ENCODE measurements at places on chromosomes 2 and 18. TPM values are rescaled to one million over a fixed set of nuclear protein-coding genes. Genes with fewer than 3 reads are reported as not detected.

LOXHD1 gene
- total RNA-seq = not detected

CFAP65 gene
- total RNA-seq = under 0.01 TPM

MRO gene
- 3.8 TPM for total RNA-seq

C1D gene
- total RNA-seq = 36.6 TPM

PAX3 gene
- total RNA-seq = 154 TPM

IL36G gene
- total RNA-seq = not detected

CD8B2 gene
- total RNA-seq = not detected

FHOD3 gene
- 23.3 TPM for total RNA-seq

UGT1A4 gene
- total RNA-seq = not detected

PRPF40A gene
- 178 TPM for total RNA-seq

MAP2 gene
- total RNA-seq = 6.0 TPM

NCOA1 gene
- 20.7 TPM for total RNA-seq

RNF125 gene
- 1.4 TPM for total RNA-seq

HOXD1 gene
- not detected for total RNA-seq

FRZB gene
- 3.3 TPM for total RNA-seq

CD8B gene
- not detected for total RNA-seq

OBSL1 gene
- total RNA-seq = 52.6 TPM

NDUFB3 gene
- total RNA-seq = 55.9 TPM

Measured in melanocyte of skin (primary cell).